ENCODE measurements at places on chromosomes 4 and X.

GRCh38 chr4:52892880-52893279 lies 30.8 kb downstream of the RASL11B start:
- DNase-seq, result no peak

- DNase-seq, result no peak
These were observed 1096.1 kb upstream of the PRKX start for GRCh38 chrX:4809571-4809970.

DNA sequence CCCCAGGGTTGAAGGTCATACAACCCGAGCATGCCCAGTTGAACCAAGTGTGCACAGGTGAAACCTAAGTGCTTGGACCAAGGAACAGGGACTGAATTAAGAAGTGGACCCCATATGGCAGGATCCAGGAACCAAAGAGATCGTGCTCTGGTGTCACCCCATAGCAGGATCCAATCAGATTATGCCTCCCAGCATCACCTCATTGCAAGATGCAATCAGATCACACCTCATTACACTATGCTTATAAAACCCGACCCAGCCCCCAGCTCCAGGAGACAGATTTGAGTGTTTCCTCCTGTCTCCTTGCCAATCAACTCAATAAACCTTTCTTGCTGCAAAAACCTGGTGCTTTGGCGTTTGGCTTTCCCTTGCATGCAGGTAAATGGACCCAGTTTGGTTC lies 37.6 kb downstream of the EFHC2 start:
- no peak for DNase-seq

- DNase-seq, result peak; percentile 84
These were observed 188.8 kb downstream of the GPAT3 start for GRCh38 chr4:83724485-83725335.

DNA sequence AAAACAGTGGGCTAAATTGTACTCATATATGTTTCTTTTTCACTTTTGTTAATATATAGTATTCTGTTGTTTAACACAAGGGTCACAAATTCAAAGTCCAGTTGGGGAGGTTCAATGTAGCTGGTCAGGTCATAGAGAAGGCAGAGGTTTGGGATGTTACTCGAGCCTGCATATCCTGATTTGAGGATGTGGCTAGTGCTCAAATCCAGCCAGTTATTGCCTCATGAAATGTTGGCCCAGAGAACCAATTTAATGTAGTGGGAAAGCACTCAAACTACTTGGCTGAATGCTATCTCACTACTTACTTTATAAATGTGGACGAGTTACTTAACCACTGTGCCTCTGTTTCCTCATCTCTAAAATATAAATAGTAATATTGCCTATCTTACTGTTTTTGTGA lies 12.5 kb downstream of the USO1 start:
- no peak for DNase-seq

GRCh38 chr4:180698550-180699195 lies 1544.5 kb upstream of the TENM3 start:
- DNase-seq, result no peak

DNA sequence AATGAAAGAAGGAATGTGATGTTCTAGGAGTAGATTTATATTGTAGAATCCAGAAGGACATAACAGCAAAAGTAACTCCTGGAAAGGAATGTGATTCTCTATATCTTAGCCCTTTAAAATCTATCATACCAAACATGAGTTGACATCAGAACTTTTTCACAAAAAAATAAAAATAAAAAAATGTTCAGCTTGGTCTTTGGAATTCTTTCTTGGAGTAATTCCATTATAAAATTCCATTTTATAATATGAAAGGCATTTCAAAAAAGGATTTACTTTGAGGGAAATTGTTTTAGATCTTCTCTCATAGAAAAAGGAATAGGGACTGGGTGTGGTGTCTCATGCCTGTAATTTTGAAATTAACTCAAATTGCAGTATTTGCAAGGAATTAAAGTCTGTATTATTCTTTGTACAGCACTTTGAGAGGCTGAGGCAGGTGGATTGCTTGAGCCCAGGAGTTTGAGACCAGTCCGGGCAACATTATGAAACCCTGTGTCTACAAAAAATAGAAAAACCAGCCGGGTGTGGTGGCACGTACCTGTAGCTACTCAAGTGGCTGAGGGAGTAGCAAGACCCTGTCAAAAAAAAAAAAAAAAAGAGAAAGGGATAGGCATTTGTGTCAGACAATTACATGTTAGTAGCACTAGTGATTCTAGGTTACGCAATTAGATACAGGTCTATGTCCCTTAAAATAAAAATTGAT lies 134.9 kb downstream of the SLC4A4 start:
- no peak for DNase-seq

DNA sequence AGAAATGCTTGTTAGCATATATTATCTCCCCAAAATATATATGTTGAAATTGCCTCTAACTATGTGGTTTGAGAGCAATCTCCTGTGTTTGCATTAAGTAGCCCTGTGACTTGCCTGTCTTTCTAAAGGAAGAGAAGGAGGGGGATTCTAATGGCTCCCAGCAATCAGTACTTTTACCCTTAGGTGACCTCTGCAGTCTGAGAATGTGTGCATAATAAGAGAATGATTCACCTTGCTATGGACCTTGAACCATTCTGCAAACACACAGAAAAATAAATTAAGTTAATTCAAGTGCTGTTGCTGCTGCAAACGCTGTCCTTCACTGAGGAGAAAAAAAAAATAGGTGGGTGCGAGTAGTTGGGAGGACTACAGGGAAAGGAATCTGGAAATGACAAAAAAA lies 322.2 kb downstream of the IQCM start:
- DNase-seq, result no peak

GRCh38 chr4:123362103-123362502 lies 34.5 kb upstream of the SPRY1 start:
- no peak for DNase-seq

DNA sequence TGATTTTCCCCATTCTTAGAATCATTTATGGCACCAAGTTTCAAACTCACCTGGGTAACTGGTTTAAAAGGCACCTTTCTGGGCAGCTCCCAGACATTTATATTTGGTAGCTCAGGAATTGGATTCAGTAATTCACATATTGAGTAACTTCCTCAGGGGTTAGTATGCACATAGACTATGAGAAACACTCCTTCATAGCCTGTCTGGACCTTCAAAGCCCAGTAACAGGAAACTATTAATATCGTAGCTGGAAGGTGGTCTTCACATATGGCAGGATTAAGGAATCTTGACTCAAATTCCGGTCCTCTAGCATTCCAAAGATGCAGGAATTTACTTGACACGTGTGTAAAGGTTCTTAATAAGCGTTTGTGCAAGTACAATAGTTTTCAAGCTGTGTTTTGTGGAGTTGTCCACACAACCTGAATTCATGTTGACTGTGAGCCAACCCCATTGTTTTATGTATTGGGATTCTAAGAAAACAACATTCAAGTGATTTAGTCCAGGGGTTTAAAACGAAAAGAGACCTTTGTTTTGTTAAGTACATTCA lies 78.4 kb downstream of the PLS3 start:
- DNase-seq, result no peak

DNA sequence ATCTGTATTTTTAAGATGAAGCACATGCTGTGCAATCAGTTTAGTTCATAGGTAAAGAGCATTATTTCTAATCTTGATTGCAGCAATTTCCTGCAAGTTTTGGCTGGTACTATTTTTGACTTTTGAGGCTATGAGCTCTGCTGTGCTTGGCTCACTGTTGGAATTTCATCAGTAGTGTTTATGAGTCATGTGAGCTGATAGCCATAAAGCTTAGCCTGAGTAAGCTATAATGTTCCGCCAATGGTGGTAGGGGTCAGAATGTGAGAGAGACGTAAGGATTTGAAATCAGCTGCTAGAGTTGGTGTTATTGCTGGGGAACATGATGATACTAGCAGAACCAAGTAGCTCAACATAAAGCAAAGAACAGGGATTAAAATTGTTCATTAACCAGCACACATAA lies 590.9 kb upstream of the GNPDA2 start:
- DNase-seq, result no peak

DNA sequence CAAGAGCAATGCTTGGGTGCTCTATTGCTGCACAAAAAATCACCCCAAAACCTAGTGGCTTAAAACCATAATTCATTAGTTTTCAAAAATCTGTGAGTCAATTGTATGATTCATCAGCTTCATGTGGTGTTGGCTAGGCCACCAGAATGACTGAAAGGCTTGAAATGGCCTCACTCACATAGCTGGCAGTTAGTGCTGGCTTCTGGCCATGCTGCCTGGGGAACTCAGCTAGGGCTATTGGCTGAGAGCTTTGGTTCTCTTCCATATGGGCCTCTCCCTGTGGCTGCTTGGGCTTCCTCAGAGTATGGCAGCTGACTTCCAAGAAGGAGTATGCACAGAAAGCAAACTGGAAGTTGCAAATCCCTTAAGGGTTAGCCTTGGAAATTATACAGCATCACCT lies 3.1 kb upstream of the MTMR1 start:
- no peak for DNase-seq

DNA sequence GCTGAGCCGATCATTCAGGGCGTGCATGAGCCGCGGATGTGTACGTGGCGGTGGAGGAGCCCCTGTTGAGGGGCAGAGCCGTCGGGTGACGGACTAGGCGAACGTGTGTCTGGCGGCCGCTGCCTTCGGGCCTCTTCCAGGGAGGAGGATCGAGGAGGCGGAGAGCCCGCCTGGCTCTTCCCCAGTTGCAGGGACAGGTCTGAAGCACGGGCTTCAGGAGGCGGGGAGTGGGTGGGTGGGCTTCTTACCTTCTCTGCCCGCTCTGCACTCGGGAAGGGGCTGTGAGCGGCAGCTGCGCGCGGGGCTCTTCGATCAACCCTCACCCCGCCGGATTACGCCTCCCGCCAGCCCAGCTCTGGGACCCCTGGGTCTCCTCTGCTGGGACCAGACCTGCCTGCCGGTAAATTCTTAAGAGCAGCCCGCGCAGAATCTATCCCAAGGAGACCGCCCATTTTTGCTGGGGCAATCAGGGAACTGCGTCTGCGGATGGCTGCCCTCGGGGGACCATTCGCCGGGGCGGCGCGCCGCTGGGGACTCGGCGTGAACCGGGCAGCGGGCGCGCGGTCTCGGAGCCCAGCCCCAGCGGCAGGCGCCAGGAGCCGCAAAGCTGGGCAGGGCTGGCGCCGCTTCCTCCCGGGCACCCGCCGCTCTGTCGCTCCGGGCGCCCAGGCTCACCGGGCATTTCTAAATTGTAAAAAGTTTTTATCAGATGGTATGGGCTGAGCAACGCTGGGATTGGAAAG lies 4.9 kb downstream of the PLAC8 start:
- DNase-seq, result peak; percentile 74

- no peak for DNase-seq
These were observed 303.6 kb downstream of the FAM133A start for GRCh38 chrX:93977641-93978040.

- no peak for DNase-seq
These were observed 393.2 kb upstream of the HS3ST1 start for GRCh38 chr4:11821772-11822430.

GRCh38 chr4:158819942-158820786 lies 51.3 kb downstream of the FNIP2 start:
- DNase-seq, result no peak

- no peak for DNase-seq
These were observed 143.9 kb downstream of the PTCHD1 start for GRCh38 chrX:23478561-23478960.

- no peak for DNase-seq
These were observed 45.7 kb upstream of the SLC34A2 start for GRCh38 chr4:25609976-25610375.

DNA sequence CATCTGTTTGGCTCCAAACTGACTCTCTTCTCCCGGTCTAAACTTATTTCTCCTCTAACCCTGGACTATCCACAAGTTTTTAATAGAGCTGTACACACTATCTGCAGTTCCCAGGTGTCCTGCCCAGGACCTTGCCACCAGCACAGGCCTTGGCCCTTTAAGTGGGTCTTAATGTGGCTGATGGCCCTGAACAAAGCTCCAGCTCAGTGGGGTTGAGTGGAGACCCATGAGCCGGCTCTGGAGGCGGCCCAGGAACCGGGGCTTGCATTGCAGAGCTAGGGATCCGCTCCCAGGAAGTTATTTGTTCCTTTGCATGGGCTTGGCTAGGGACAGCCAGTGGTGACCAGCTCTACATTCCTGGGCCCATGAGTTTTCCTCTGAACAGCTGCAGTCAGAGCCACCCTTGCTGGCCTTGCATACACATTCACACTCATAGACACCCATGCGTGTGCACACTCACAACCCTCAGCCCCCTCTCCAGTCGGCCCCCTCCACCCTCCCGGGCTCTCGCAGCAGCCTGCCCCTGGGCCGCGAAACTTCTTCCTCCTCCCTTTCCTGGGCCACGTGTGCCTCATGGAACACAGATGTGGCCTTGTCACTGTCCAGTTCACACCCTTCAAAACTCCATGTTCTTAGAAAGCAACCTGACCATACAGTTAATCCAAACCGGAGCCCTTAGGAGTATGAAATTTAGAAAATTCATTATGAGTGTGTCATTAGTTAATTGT lies 58.2 kb downstream of the GPR143 start:
- no peak for DNase-seq

DNA sequence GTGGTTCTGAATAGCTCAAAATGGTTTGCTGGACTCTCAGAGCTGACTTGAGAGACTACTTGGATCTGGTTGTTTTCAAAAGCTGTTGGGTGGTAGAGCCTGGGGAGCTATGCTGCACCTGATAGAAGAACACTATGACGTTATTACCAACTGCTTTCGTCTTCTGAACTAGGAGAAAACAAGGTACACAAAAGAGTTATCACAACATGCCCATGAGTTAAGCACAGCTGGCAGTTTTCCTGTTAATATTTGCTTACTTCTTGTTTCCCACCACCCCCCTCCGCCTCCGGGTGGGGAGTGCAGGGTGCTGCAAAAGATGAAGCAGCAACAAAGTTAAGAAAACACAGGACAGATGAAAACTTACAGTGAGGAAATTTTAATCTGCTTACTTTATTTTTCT lies 69.1 kb downstream of the RASL11B start:
- DNase-seq, result no peak

- DNase-seq, result no peak
These were observed 510.6 kb upstream of the CNKSR2 start for GRCh38 chrX:20863649-20864048.

DNA sequence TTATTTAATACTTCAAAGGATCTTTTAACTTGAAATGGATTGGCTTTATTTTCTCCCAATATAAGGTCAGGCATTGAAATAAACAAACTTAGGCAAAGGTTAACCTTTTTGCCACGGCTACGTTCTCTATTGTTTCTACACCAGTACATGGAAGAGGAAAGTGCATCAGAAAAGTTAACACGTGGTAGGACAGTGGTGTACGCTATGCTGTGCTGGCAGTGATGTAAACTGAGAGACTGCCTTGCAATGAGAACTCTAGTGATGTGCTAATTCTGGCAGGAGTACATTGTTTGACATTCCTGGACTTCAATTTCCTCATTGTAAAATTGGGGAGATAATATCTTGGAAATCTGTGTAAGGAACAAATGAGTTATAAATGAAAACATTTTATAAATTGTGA lies 208.2 kb downstream of the TMA16 start:
- peak; percentile 40 for DNase-seq

GRCh38 chr4:159725571-159725970 lies 622.7 kb downstream of the RAPGEF2 start:
- DNase-seq, result no peak

GRCh38 chr4:118883861-118884260 lies 4.8 kb upstream of the SYNPO2 start:
- DNase-seq, result no peak

GRCh38 chr4:41175794-41176193 lies 38.5 kb downstream of the APBB2 start:
- no peak for DNase-seq

- no peak for DNase-seq
These were observed 351.0 kb upstream of the SPANXN1 start for GRCh38 chrX:144896323-144896722.

All from eye (tissue), 1 donor.